ENCODE measurements at places on chromosomes 2 and 18.

- no peak for DNase-seq
Measured at GRCh38 chr2:95021847-95022246, 3.7 kb upstream of the MAL start.

- no peak for DNase-seq
Measured at GRCh38 chr2:39160982-39161381, 40.1 kb upstream of the SOS1 start.

DNA sequence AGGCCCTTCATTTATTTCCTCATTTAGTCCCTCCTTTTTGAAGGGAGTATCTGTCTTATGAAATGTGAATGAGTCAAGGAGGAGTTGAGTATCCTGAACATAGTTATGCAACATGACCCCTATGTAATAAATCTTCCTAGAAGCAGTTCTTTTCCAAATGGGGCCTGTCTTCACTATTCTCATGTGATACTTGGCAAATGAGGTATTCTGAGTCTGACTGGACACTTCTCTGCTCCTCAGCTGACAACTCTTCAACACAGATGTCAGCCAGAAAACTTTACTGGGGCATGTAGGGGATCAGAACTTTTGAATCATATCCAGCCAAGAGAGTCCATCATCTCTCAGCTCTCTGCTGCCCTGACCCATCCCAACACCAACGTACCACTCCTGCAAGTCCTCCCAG, 291.6 kb downstream of the ZNF385B start:
- no peak for DNase-seq

GRCh38 chr2:860259-860855, 90.3 kb upstream of the SNTG2 start:
- DNase-seq: no peak

DNA sequence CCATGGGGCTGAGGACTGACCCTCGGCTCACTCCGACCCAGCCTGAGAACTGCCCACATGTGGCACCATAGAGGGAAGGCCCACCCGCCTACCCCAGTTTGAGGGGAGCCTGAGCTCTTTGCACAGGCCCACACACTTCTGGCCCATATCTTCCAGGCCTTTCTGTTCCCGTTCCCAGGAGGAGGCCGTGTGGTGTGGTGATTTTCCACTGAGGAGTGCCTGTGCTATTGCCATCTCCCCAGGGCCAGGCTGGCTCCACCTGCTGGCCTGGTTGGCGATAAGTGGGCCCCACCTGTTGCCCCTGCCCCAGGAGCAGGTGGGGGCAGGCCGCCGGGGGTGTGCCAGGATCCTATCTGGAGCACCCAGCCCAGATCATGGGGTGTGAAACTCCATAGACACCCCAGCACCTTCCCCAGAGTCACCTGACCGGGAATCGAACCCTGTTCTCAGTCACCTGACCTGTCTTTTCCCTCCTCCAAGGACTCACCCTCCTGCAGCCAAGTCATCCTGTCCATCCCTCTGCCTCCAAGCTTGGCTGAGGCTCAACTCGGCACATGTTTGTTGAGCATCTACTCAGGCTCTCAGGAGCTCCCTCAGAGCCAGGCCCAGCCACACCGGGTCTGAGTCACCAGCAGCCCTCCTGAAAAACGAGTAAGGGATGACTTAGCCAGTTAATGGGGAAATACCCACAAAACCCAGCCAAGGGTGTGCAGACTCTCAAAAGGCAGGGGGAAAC, 120.1 kb downstream of the CYP26B1 start:
- DNase-seq: no peak

DNA sequence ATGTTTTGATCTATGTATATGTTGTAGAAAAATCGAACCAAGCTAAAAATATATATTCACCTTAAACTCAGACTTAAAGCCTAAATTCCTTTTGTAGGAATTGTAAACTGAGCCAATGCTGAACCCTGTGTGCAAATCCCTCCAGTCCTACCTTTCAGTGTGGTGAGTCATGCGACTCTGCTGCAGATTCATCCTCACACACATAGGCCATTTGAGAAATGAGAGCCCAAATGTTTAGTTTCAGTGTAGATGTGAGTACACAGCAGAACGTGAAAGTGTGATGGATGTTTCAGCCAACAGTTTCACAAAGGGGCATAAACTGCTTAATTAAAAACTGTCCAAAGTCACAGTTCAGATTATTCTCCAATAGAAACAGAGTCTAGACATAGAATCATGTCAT, 193.2 kb downstream of the CDH19 start:
- no peak for DNase-seq

GRCh38 chr18:37491526-37491925, 74.1 kb downstream of the CELF4 start:
- no peak for DNase-seq

DNA sequence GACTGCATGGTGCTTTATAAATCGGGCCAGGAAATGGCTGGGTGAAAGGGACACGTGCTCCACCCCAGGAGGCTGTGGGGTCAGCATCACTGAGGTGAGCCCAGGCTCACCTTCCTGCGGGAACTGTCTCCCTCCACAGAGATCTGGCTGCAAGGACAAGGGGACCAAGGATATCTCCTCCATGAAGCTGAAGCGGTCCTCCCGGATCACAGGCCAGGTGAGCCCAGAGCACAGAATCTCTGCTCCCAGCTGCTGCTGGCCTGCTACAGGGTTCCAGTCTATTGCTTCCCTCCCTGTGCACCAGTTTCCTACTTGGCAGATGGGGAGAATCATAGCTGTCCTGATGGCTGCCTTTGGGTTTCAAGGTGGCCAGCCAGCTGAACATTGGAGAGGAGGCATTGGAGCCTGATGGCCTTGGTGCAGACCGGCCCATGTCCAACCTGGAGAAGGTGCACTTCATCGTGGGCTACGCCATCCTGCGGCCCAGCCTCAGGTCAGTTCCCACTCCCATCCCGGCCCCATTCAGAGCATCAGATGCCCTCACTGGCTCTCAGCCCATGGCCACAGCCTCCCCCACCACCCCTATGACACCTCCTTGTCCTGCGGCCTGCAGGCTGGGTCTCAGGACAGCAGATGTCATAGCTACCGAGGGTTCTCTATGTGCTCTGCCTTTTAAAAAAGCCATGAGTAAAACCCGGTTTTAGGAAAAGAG, 33.7 kb upstream of the GPR17 start:
- DNase-seq: no peak

DNA sequence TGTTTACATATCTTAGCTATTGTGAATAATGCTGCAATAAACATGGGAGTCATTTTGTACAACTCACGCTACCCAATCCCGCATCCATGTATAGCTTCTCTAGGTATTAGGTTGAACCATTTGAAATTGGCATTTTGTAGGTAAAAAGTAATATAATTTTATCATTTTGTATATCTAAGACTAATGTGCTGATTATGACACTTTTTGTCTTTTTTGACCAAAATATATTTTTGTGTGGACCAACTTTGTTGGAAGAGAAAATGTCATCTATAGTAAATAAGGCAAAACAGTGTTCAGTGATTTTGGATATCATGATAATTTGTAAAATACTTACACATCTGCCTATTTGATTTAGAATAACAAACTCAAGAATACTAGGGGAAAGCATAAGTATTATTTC, 150.7 kb downstream of the MAP2 start:
- no peak for DNase-seq

- no peak for DNase-seq
Measured at GRCh38 chr2:143856978-143857377, 662.9 kb downstream of the ZEB2 start.

DNA sequence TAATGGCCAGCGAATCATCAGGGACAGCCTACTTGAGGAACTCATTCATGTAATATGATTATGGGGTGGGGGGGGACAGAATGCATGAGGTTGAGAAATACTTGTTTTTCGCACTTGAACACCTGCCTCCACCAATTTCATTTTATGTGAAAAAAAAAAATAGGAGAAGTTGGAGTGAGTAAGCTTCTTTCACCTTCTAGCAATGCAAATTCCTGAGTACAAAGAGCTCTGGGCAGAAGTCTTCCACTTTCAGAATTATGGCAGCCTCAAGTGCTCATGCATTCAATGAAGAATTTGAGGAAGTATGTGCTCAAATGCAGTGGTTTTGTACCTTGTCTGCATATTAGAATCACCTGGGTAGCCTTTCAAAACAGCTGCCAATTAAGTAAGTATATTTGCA, 40.1 kb upstream of the GPD2 start:
- DNase-seq: no peak

DNA sequence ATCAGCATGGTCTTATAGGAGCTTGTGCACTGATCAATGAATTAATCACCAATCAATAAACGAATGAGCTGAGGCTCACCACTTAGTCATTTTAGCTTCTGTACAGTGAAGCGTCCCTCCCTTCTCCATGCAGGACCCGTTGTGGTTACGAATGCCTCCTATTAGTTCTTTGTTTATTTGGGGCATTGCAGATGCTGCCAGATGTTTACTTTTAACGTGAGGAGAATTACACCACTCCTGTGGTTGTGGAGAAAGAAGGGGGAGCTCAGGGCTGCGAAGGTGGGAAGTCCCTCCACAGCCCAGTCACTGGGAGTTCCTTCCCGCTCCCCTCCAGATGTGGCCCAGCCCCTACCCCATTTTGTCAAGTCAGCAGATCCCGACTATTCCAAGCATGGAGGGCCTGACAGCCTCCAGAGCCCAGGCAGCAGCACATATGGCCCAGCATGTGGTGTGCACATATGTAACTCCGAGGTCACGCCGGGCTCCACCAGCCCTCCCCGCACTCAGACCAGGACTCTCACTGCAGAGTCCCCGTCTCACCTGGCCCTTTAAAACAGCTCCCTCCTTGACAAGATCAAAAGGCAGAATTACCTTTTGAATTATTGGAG, 20.9 kb downstream of the PKDCC start:
- DNase-seq: no peak

GRCh38 chr2:166917415-166917814, 29.1 kb downstream of the XIRP2 start:
- no peak for DNase-seq

DNA sequence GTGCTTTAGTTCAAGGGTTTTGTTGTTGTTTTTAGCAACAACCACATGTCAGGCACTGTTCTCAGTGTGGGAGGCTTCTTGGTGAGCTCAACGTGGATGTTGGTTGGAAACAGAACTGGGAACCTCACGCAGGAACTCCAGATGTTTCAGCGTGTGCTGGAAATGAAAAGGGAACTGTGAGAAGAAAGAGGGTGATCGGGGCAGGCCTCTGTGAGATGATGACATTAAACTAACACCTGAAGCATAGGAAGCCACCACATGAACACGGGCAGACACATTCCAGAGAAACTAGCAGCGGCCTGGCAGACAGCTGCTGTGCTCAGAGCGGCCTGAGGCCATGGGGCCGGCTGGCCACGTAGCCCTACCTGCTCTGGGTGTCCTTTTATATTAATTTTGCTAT, 66.4 kb downstream of the COA5 start:
- no peak for DNase-seq

DNA sequence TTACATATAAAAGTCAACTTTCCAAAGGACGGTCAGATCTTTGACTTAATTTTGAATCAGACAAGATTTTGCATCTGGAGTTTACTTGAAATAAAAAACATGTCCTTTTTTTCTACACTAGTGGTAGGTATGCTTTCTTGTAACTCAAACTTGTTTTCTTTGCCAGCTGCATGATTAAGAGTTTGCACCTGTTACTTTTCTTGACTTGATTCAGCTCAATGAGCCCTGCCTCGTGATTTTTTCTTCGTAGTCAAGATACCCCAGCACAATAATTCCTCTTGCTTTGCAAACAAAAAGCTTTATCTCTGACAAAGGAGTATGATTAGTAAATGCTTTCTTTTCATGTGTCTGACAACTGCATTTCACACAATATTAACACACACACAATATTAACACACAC, 82.3 kb downstream of the FBXO15 start:
- DNase-seq: no peak

GRCh38 chr2:8168876-8169424, 512.9 kb upstream of the ID2 start:
- DNase-seq: no peak

GRCh38 chr2:18402831-18403230, 157.6 kb downstream of the RDH14 start:
- DNase-seq: no peak

GRCh38 chr2:113251118-113251517, 27.6 kb downstream of the PAX8 start:
- DNase-seq: no peak

DNA sequence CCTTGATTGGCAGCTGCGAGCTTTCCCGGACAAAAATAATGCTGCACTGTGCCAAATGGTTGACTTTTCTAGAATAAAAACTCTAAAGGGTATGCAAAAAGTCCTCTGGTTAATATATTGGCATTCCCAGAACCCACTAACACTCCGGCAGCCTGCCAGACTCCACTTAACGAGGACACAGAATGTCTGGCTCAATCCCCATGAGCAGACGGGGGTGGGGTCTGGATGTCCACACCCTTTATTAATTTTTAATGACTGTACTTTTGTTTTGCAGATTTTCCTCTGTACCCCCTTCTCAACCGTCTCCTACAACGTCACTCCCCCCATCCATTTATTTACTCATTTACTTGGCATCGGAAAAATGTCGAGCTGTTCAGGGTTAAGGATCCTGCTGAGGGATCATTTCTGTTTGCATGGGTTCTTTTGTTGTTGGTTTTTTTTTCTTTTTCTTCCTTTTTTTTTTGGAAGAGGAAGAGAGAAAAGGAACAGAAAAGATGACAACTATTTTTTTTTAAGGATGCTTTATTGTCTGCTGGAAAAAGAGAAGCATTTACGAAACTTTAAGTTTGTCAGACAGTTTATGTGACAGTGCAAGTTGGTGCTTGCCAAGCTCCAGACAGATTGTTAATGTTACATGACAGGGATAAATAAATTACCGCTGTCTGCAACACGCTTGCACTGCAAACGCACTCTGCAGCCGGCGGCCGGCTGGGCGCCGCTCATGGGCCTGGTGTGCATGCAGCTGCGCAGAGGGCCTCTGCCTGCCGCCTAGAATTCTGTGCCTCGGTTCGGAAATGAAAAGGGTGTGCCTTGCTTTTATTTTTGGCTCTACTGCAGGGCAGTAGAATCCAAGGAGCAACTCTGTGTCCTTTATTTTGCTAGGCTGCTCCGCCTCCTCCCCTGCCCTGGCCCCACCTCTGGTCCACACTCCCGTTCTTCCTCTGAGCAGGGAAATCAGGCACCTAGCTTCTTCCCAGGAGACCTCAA, 3.6 kb downstream of the LDLRAD4 start:
- DNase-seq: no peak

- no peak for DNase-seq
Measured at GRCh38 chr2:98568161-98568956, 40.0 kb downstream of the COA5 start.

- DNase-seq: no peak
Measured at GRCh38 chr2:141348481-141348880, 782.3 kb downstream of the LRP1B start.

GRCh38 chr2:46723346-46723745, 192.3 kb downstream of the MCFD2 start:
- DNase-seq: no peak

DNA sequence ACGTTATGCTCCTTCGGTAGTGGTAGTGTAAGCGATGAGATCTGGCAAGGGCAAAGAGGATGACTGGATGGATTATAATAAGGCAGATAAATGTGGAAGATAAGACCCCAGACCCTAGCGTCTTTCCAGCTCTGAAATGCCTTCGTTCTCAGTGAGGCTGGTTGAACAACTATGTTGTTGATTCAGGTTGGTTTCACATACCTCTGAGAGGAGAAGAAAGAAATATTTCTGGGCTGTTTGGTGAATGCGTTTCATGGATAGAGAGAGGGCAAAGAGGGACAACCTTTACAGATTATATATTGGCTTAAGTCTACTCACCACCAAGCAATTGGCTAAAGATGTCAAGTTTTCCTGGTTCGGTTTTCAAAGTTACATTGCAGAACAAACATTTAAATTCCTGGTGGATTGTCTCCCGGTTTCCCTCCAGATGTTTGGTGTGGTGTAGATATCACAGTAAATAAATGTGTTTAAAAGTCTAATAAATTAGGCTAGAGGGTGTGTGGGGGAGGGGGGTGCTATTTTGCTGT, 190.1 kb upstream of the GLI2 start:
- no peak for DNase-seq

GRCh38 chr2:176491172-176491904, 222.1 kb downstream of the MTX2 start:
- DNase-seq: no peak
